Activated CD4-positive, alpha-beta memory T cell treated with anti-CD3 and anti-CD28 coated beads for 36 hours (primary cell): ENCODE measurements at places on chromosomes 2 and 18. TPM values are rescaled to one million over a fixed set of nuclear protein-coding genes. Genes with fewer than 3 reads are reported as not detected.
A peak's percentile ranks its signal among the peaks of the same experiment; 100 is the strongest.

ANKRD62 gene
- not detected for total RNA-seq

C18orf54 gene
- total RNA-seq = 12.2 TPM

TUBA3E gene
- total RNA-seq = not detected

UGP2 gene
- 119 TPM for total RNA-seq

TACR1 gene
- total RNA-seq = not detected

GALNT5 gene
- not detected for total RNA-seq

CACNB4 gene
- 0.48 TPM for total RNA-seq

LYG2 gene
- total RNA-seq = not detected

- no peaks in the 10 kb centered on the region for H3K27me3 ChIP-seq
- no peak overlapping the region for H3K27ac ChIP-seq
- H3K36me3 ChIP-seq = peaks cover 25% of the 10 kb centered on the region
- H3K4me1 ChIP-seq = peaks cover 36% of the 10 kb centered on the region
Observed at GRCh38 chr2:69943000-69943842, 18.2 kb downstream of the ASPRV1 start.

DNA sequence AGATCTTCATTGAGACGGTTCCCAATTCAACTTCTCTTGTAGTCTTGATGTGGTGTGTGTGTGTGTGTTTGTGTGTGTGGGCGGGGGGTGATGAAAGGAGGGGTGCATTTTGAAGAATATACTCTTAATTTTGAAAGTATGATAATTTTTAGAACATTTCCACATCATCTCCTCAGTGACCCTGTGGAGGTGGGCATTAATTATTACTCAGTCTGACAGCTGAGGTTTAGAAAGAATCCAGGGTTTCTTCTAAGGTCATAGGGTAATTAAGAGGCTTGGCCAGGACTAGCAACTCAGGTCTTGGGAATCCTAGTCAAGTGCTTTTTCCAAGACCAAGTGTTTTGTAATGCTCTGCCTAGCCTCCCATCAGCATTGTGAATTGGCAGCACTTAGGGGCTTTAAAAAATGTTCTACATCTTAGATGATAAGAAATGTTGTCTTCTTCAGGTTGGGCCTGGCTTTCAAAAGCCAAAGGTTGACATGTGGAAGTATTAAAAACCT lies 100.5 kb downstream of the SPTBN1 start:
- H3K27me3 ChIP-seq = no peaks in the 10 kb centered on the region
- peaks cover 25% of the 10 kb centered on the region for H3K4me1 ChIP-seq
- peak overlapping the region; percentile 69 for H3K4me3 ChIP-seq
- DNase-seq = no peak

- H3K27me3 ChIP-seq = peaks cover 3% of the 10 kb centered on the region
- H3K27ac ChIP-seq = no peak overlapping the region
- no peak overlapping the region for H3K4me3 ChIP-seq
- no peak for DNase-seq
Observed at GRCh38 chr2:46393865-46394264, 85.5 kb upstream of the TMEM247 start.

DNA sequence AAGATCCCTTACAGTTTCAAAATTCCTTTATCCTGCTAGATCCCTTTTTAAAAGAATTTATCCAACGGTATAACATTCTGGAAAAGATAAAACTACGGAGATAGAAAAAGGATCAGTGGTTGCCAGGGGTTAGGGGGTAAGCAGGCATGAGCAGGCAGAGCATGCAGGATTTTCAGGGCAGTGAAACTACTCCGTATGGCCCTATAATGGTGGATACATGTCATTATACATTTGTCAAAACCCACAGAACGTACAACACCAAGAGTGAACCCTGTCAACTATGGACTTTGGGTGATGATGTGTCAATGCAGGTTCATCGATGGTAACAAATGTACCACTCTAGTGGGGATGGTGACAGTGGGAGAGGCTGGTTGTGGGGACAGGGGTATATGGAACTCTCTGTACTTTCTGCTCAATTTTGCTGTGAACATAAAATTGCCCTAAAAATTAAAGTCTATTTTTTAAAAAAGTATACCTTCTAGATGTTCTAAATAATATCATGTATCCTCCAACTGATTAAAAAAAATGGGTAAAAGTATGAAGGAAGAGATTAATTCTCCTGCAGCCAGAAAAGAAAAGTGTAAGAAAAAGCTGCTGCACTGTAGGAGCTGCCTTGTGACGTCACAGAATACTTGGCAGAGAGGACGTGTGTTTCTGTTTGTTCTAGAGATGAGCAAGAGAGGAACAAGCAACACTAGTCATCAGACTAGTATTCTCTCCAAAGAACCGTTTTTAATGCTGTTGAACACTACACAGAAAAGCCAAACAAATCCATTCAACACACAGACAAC lies 23.6 kb downstream of the ANKRD44 start:
- H3K4me3 ChIP-seq = peak overlapping the region; percentile 73
- no peaks in the 10 kb centered on the region for H3K27me3 ChIP-seq
- H3K27ac ChIP-seq = peak overlapping the region; percentile 95

DNA sequence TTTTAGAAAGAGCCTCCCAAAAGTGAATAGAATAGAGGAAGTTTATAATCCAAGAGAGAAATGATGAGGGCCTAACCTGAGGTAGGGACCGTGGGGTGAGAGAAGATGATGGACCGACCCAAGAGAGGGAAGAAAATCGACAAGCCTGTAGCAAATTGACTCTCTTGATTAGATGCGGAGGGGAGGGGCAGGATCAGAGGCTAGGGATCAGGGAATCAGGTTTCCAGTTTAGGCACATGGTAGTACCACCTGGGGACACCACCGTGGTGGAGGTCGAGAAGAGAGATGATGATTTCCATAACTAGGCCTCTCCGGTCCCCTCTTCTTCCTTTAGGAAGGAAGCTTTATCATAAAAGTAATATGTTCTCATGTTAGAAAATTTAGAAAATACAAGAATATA lies 108.7 kb upstream of the ALPP start:
- H3K36me3 ChIP-seq = no peaks in the 10 kb centered on the region
- no peak overlapping the region for H3K4me3 ChIP-seq
- no peak for DNase-seq
- H3K4me1 ChIP-seq = no peaks in the 10 kb centered on the region
- H3K27ac ChIP-seq = no peak overlapping the region
